IMR-90 (cell line): ENCODE measurements at places on chromosomes 3 and 15. TPM values are rescaled to one million over a fixed set of nuclear protein-coding genes. Genes with fewer than 3 reads are reported as not detected.
A peak's percentile ranks its signal among the peaks of the same experiment; 100 is the strongest.

- DNase-seq = peak; percentile 66
These were observed 30.0 kb upstream of the NR2E3 start for GRCh38 chr15:71780115-71780976.

DNA sequence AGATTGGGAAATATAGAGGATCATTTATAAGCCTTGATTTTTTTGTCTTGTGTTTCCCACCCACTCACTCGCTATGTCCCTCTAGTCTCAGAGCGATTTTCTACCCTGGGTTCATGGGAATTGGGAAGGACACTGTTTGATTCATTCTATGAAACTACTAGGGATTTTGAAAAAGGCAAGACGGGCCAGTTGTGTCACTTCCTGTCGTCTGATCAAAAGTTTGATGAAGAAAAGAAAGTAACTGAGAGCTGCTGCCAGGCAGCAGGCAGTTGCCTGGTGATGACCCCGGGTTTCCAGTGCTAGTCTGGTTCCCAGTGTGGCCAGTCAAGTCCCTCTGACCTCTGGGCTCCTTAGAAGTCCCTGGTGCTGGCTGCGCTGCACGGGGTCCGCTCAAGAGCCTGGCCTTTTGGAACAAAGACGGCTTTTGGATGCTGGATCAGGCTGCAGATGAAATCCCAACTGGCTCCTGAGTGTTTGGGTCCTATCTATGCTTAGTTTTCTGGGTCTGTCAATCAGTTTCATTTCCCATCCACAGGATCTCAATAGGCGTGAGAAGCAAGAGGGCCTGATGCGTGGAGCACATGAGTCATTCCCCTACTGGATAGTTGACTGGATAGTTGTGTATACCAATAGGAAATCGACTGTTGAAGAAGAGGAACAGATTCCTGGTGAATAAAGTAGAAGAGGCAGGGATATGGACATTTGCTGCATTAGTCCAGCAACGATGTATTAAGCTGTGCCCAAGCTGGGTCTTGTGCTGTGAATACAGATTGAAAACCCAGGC lies 89.7 kb downstream of the EEFSEC start:
- DNase-seq = peak; percentile 19

GRCh38 chr3:73365756-73366397 lies 258.9 kb downstream of the PDZRN3 start:
- DNase-seq = peak; percentile 71

The DNAJC13 gene
- 13.7 and 16.4 TPM in 2 replicates for polyA plus RNA-seq

DNA sequence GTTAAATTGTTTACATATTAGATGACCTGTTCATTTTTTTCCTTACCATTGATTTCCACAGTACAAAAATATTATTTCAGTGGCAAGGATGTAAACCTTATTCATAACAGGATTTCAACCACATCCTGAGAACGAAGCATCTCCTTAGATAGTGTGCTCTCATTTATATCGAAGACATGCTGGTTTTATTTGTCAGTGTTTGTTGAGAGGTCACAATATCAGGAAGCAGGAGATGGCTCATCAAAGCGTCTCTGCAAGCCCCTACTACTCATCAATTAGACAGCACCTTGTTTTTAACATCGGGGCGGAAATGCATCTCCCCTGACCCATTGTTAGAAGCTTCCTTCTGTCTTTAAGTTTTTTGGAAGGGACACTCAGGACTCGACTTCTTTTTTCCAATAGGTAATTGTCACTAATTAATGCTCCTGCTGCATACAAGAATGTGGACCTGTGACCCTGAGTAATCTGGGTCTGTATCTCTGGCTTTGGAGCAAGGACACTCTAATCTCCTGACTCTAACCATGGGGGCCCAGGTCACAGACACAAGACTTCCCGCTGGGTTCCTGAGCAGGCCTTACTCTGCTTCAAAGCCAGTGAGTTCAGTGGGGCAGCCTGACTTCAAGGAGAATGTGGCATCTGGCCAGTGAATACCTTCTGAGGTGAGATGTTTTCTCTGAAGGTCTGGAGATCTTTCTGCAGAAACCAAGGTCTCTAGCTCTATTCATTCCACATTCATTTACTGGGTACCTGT lies 50.3 kb downstream of the MECOM start:
- DNase-seq = no peak

GRCh38 chr3:134037168-134037567 lies 7.4 kb upstream of the SLCO2A1 start:
- DNase-seq = no peak

GRCh38 chr3:42177068-42177800 lies 86.1 kb downstream of the TRAK1 start:
- no peak for DNase-seq

The TRIM71 gene
- not detected in 2 replicates for polyA plus RNA-seq

- no peak for DNase-seq
These were observed 373.0 kb upstream of the PROK2 start for GRCh38 chr3:72157748-72158638.

- DNase-seq = peak; percentile 58
These were observed 84.3 kb upstream of the ABI3BP start for GRCh38 chr3:101077361-101078011.

GRCh38 chr15:77191230-77191834 lies 120.4 kb upstream of the TSPAN3 start:
- DNase-seq = no peak

The LXN gene
- 134 and 155 TPM in 2 replicates for polyA plus RNA-seq

DNA sequence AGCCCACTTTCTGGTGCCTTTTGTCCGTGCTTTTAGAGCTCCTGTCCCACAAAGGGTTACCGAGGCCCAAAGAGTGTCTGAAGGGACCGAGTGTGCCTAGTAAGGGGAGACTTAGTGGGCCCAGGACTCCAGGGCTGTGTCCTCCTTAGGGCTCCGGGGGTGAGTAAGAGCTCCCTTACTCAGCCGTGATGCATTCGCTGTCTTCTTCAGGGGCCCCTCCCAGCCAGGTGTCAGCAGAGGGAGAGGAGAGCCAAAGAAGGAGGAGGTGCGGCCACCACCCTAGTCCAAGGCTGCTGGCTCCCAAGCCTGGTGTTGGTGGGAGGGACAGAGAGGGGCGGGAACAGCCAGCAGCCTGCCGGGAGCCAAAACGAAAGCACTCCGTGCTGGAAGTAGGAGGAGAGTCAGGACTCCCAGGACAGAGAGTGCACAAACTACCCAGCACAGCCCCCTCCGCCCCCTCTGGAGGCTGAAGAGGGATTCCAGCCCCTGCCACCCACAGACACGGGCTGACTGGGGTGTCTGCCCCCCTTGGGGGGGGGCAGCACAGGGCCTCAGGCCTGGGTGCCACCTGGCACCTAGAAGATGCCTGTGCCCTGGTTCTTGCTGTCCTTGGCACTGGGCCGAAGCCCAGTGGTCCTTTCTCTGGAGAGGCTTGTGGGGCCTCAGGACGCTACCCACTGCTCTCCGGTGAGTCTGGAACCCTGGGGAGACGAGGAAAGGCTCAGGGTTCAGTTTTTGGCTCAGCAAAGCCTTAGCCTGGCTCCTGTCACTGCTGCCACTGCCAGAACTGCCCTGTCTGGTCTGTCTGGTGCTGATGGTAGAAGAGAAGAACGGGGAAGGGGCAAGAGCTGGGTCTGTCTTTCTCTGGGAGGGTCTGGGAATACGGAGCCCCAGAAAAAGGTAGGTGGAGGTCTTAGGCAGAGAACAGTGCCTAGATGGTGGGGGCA lies at the start of gene IL17RC:
Gene IL17RC (plus strand): TSS at position 365 of the 947 bp plus-strand sequence. CDS start 218 bp downstream, at position 583.
- DNase-seq = peak; percentile 84

GRCh38 chr3:16447135-16447534 lies 66.4 kb downstream of the RFTN1 start:
- no peak for DNase-seq

- no peak for DNase-seq
These were observed 63.1 kb downstream of the B3GALNT1 start for GRCh38 chr3:161042023-161042501.

DNA sequence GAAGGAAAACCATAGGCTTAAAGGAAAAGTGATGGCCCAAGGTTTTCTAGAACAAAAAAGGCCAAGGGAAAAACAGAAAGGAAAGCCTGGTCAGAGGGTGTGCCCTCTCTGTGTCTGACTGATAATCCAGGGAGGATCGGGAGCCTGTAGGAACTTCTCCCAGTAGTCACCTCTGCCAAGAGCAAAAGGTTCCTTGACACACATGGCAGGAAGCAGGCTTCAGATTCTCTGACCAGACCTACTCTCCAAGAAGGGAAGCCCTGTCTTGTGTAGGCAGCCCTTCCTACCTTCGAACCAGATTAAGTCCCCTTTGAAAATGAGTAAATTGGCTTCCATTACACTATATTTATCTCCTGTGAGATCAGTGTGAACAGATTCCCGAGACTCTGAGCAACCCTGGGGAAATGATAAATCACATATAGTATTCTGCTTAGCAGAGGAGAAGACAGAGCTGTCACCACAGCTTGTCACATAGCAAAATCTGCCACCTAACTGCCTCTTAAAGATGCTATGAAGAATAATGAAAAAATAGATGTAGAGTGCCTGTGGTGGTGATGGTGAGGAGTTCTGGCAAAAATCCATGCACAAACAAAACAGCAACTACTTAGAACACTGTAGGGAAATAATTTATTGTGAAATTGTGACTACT lies 38.8 kb downstream of the PARP14 start:
- DNase-seq = no peak

The CRYGS gene
- 2.1 TPM in 2 replicates for polyA plus RNA-seq

The GPR27 gene
- not detected in 2 replicates for polyA plus RNA-seq

GRCh38 chr15:42368096-42368495 lies 8.8 kb downstream of the CAPN3 start:
- no peak for DNase-seq

- DNase-seq = no peak
These were observed 266.9 kb upstream of the TTC14 start for GRCh38 chr3:180335050-180335449.

The CIP2A gene
- 8.5 and 11.9 TPM in 2 replicates for polyA plus RNA-seq

DNA sequence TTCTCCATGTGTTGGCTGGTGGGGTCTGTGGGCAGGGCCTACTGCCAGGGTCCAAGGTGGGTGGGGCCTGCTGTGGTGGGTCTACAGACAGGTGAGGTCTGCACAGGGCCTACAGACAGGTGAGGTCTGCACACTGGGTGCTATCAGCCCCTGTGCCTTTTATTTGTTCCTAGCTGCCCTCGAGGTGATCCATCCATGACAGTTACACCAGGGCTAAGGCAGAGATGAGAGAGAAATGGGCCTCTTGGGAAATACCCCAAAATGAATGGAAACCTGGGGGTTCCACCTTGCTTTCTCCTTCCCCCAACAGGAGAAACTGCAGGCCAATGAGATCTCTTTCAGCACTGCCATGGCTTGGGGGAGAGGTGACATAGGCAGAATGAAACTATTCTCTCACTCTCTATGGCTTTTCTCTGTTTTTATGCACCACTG lies 36.4 kb downstream of the CFAP100 start:
- no peak for DNase-seq

- no peak for DNase-seq
These were observed 12.4 kb downstream of the GLCE start for GRCh38 chr15:69172847-69173246.

GRCh38 chr3:15486979-15487378 lies 34.5 kb downstream of the COLQ start:
- DNase-seq = no peak

- DNase-seq = no peak
These were observed 2.2 kb downstream of the NR2F2 start for GRCh38 chr15:96332637-96333121.

The LSMEM2 gene
- not detected in 2 replicates for polyA plus RNA-seq

The RAD51 gene
- 6.5 and 6.8 TPM in 2 replicates for polyA plus RNA-seq

DNA sequence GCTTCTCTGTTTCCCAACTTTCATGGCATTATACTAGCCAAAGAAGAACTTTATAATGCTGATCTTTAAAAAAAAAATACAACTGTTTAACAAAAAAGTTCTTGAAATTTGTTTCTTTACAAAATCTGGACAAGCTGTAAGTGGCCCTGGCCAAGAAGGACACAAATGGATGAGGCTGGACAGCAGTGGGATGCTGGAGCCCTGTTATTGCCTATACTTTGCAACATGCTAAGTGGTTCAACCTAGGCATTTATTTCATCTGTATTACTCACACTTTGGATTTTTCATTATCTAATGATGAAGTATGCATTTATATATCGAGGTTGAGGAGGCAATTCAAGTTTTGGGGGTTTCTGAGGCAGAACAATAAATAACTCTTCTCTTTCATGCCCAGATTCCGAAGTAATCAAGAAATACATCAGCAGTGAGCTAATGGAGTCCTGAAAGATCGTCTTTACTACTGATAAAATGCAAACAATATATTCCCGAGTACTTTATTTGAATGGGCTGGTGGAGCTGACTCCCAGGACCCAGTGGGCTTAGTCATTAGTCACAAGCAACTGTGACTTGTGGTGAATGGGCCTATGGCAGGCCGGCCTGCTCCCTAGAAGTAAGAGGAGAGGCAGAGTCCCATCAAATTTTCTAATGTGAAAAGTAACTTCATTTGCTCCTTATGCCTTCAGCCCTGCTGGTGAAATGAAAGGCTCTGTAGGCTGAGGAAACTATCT lies 177.3 kb upstream of the DPH6 start:
- no peak for DNase-seq

- DNase-seq = no peak
These were observed 47.8 kb upstream of the USP50 start for GRCh38 chr15:50594311-50594710.

The MNS1 gene
- 0.62 and 0.84 TPM in 2 replicates for polyA plus RNA-seq

- no peak for DNase-seq
These were observed 3.2 kb downstream of the KBTBD8 start for GRCh38 chr3:67001086-67001861.

DNA sequence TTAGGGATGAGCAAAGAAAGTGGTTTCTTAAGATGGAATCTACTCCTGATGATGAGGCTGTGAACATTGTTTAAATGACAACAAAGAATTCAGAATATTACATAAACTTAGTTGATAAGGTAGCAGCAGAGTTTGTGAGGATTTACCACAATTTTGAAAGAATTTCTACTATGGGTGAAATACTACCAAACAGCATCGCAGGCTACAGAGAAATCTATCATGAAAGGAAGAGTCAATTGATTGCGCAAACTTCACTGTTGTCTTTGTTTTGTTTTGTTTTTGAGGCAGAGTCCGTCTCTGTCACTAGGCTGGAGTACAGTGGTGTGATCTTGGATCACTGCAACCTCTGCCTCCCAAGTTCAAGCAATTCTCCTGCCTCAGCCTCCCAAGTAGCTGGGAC lies 107.4 kb upstream of the SLC6A6 start:
- no peak for DNase-seq

DNA sequence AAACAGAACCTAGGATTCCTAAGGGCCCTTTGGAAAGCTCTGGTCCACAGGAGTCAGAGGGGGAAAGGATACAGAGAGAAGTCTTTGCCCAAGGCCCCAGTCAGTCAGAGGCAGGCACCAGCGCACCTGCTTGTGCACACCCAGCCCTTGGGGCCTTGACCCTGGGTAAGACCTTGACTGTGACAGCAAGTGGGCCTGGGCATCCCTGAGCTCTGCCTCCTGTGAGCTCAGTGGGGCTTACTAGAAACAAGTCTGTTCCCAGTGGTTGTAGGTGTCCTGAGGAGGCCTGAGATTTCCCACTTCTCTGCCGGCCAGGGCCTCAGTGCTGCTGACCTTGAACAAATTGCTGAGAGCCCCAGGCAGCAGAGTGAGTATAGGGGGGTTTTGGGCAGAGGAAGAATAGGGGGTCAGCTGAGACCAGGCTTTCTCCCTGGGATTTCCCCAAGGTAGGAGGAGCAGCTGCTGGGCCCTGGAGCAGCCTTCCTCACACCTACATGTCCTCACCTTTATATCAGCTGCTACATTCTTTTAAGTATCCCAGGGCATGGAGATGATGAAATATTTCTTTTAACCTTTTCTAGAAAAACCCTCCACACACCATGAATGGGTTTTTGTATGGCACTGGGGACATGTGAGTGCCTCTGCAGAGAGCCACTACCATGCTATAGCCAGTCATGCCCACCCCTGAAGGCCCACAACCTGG lies 9.7 kb upstream of the DAG1 start:
- no peak for DNase-seq

The KLF15 gene
- polyA plus RNA-seq = 0.14 and 0.24 TPM in 2 replicates
